ENCODE measurements at places on chromosomes 2 and 18.

- peaks cover 21% of the 10 kb centered on the region for H3K36me3 ChIP-seq
- H3K4me1 ChIP-seq, result peaks cover 17% of the 10 kb centered on the region
- no peak overlapping the region for H3K27ac ChIP-seq
- H3K4me3 ChIP-seq, result no peak overlapping the region
- no peaks in the 10 kb centered on the region for H3K27me3 ChIP-seq
Observed at GRCh38 chr18:48817021-48817461, 133.7 kb downstream of the SMAD7 start.

GRCh38 chr2:72579591-72580180 is 246.1 kb downstream of the EXOC6B start:
- no peak overlapping the region for H3K4me3 ChIP-seq
- H3K27ac ChIP-seq, result no peak overlapping the region
- H3K27me3 ChIP-seq, result no peaks in the 10 kb centered on the region

DNA sequence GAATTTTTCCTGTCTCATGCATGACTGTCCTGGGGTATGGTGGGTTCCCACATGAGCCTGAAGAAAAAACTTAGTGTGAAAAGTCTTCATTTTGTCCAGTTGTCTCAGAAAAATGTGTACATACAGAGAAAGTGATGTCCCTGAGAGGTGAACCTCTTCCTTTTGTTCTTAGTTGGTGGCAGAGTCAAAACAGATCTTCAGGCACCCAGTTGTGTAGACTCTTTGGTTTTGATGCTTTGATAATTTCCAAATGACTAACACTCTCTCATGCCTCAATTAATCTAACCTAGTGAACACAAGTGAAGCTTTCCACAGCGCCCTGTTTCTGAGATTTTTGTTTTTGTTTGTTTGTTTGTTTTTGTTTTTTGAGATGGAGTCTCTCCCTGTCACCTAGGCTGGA is 273.5 kb downstream of the PIK3C3 start:
- no peaks in the 10 kb centered on the region for H3K4me1 ChIP-seq
- no peak overlapping the region for H3K4me3 ChIP-seq
- no peaks in the 10 kb centered on the region for H3K36me3 ChIP-seq
- no peaks in the 10 kb centered on the region for H3K27me3 ChIP-seq
- H3K27ac ChIP-seq, result no peak overlapping the region
- no peak for DNase-seq

- H3K36me3 ChIP-seq, result no peaks in the 10 kb centered on the region
- H3K27me3 ChIP-seq, result no peaks in the 10 kb centered on the region
- H3K27ac ChIP-seq, result no peak overlapping the region
- DNase-seq, result no peak
Observed at GRCh38 chr2:163269374-163270021, 430.9 kb upstream of the KCNH7 start.

GRCh38 chr2:126736133-126736874 is 80.3 kb downstream of the GYPC start:
- no peak overlapping the region for H3K27ac ChIP-seq
- H3K36me3 ChIP-seq, result no peaks in the 10 kb centered on the region
- no peak overlapping the region for H3K4me3 ChIP-seq
- H3K4me1 ChIP-seq, result peaks cover 5% of the 10 kb centered on the region
- H3K27me3 ChIP-seq, result no peaks in the 10 kb centered on the region

DNA sequence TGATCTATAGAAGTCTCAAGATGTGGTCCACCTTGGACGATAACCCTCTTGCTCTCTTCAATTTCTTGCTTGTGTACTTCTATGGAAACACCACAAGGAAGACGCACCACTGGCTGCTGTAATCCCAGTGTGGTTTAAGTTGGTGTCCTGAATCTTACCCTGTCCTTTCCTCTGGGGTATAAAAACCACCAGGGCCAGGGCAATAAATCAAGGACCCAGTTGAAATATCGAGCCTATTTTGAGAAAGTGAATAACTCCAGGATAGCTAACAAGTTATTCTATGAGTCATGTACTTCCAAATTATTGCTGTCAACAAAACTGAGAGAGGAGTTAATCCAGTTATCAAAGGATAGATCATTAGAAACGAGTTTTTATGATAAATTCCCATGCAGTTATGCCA is 137.0 kb downstream of the RND3 start:
- H3K27me3 ChIP-seq, result no peaks in the 10 kb centered on the region
- DNase-seq, result no peak

GRCh38 chr2:144146876-144147275 is 373.0 kb downstream of the ZEB2 start:
- no peak overlapping the region for H3K4me3 ChIP-seq
- H3K4me1 ChIP-seq, result no peaks in the 10 kb centered on the region
- no peak overlapping the region for H3K27ac ChIP-seq
- no peaks in the 10 kb centered on the region for H3K36me3 ChIP-seq
- no peak for DNase-seq

DNA sequence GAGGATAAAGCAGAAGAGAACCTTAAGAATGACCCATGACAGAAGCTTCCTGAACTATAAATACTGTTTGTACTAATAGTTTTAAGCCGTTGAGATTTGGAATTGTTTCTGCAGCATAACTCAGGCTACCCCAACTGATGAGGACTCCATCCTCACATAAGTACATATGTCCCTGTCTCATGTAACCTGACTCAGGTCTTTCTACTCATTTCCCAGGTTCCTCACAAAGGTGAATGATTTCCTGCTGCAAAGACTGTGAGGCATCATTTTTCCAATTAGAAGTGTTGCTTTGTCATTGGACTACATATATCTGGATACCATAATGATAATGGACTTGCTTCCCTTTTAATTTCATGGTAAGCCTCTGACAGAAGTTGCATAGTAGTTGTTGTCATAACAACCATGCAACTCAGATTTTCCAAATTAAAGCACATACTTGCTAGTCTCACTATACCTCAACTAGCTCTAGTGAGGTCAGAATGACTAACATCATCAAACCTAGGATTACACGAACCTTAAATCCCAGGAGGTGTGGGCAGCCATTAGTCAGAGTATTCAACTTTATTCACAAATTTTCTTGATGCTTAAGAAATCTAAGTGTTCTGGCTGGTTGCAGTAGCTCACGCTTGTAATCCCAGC is 38.0 kb upstream of the NEDD4L start:
- H3K27me3 ChIP-seq, result no peaks in the 10 kb centered on the region
- H3K4me3 ChIP-seq, result no peak overlapping the region
- H3K27ac ChIP-seq, result no peak overlapping the region
- H3K4me1 ChIP-seq, result no peaks in the 10 kb centered on the region
- no peak for DNase-seq
- no peaks in the 10 kb centered on the region for H3K36me3 ChIP-seq

GRCh38 chr2:205766779-205767359 is 84.6 kb downstream of the NRP2 start:
- no peaks in the 10 kb centered on the region for H3K4me1 ChIP-seq
- H3K4me3 ChIP-seq, result no peak overlapping the region
- no peak overlapping the region for H3K27ac ChIP-seq
- H3K36me3 ChIP-seq, result peaks cover 8% of the 10 kb centered on the region

- no peak overlapping the region for H3K4me3 ChIP-seq
- H3K36me3 ChIP-seq, result no peaks in the 10 kb centered on the region
- peaks cover 69% of the 10 kb centered on the region for H3K4me1 ChIP-seq
- no peak for DNase-seq
Observed at GRCh38 chr18:48838921-48839818, 111.6 kb downstream of the SMAD7 start.

- no peaks in the 10 kb centered on the region for H3K27me3 ChIP-seq
- H3K4me1 ChIP-seq, result peaks cover 11% of the 10 kb centered on the region
- no peak overlapping the region for H3K4me3 ChIP-seq
- H3K36me3 ChIP-seq, result no peaks in the 10 kb centered on the region
- DNase-seq, result no peak
Observed at GRCh38 chr2:17805166-17805565, 11.1 kb upstream of the MSGN1 start.

DNA sequence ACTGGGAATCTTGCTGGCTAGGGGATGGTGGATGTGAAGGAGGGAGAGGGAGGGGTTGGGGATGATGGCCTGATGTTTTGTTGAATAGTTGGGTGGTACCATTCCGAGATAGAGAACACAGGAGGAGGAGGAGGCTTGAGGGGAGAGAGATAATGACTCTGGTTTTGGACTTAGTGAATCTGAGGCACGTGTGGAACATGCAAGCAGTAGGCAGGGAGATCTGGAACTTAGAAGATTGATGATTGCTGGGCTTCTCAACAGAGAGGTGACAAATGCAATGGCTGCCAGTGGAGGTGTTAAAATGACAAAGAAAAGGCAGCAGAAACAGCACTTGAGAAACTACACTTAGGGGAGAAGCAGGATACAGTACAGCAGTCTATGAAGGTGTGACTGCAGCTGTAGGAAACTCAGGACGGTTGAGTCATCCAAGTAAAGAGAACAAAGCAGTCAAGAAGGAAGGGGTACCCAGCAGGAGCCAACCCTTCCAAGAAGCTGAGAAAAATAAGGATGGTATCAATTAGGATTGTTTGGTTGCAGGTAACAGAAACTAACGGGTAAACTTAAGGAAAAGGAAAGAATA is 221.4 kb upstream of the FBXO11 start:
- H3K4me3 ChIP-seq, result no peak overlapping the region
- no peaks in the 10 kb centered on the region for H3K27me3 ChIP-seq
- no peaks in the 10 kb centered on the region for H3K36me3 ChIP-seq
- no peaks in the 10 kb centered on the region for H3K4me1 ChIP-seq
- DNase-seq, result no peak

GRCh38 chr2:178025551-178026185 is 46.9 kb downstream of the PDE11A start:
- no peaks in the 10 kb centered on the region for H3K36me3 ChIP-seq
- no peak for DNase-seq

Measured in heart right ventricle (tissue), 16 donors.